ENCODE measurements at places on chromosomes 12 and 14. TPM values are rescaled to one million over a fixed set of nuclear protein-coding genes. Genes with fewer than 3 reads are reported as not detected.

GRCh38 chr12:101604132-101604531, 9.4 kb downstream of the MYBPC1 start:
- no peak for DNase-seq

MYF5 gene
- total RNA-seq = not detected

FOXN4 gene
- not detected for total RNA-seq

GRCh38 chr14:35682802-35683201, 126.3 kb downstream of the RALGAPA1 start:
- DNase-seq = no peak

DNA sequence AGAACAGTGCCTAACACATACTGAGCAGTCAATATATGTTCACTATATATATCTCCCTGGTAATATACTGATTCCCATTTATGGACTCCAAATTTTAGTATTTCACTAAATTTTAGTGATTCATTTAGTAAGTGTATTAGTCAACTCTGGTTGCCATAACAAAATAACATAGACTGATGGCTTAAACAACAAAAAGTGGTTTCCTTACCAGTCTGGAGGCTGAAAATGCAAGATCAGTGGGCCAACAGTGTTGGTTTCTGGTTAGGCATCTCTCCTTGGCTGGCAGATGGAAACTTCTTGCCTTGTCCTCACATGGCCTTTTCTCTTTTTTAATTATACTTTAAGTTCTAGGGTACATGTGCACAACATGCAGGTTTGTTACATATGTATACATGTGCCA, 28.7 kb downstream of the SIX6 start:
- no peak for DNase-seq

- DNase-seq = no peak
Measured at GRCh38 chr12:106195621-106196027, 52.2 kb downstream of the CKAP4 start.

- DNase-seq = peak; percentile 13
Measured at GRCh38 chr12:108881953-108882352, 2.1 kb downstream of the DAO start.

DNA sequence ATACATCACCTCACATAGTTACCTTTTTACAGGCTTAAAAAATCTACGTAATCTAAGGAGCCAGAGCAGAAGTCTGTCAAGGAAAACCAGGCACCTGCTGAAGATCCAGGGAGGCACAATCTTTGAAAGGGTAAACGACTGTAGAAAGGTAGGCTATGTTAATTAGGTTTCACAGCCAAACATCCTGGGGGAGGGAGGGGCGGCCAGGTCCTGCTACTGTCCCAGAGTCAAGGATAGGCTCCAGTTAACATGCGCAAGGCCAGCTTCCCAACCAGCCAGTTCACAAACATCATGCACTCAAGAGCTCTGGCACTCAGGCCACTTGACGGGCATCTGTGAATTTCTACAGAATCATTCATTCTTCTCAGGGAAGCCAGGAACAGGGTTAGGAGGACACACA, 22.9 kb downstream of the NIN start:
- DNase-seq = no peak

Measured in A172 (cell line).